Stromal cell of bone marrow (primary cell): ENCODE measurements at places on chromosomes 2 and 18.

GRCh38 chr2:59182249-59182648, 941.1 kb upstream of the FANCL start:
- DNase-seq: no peak

DNA sequence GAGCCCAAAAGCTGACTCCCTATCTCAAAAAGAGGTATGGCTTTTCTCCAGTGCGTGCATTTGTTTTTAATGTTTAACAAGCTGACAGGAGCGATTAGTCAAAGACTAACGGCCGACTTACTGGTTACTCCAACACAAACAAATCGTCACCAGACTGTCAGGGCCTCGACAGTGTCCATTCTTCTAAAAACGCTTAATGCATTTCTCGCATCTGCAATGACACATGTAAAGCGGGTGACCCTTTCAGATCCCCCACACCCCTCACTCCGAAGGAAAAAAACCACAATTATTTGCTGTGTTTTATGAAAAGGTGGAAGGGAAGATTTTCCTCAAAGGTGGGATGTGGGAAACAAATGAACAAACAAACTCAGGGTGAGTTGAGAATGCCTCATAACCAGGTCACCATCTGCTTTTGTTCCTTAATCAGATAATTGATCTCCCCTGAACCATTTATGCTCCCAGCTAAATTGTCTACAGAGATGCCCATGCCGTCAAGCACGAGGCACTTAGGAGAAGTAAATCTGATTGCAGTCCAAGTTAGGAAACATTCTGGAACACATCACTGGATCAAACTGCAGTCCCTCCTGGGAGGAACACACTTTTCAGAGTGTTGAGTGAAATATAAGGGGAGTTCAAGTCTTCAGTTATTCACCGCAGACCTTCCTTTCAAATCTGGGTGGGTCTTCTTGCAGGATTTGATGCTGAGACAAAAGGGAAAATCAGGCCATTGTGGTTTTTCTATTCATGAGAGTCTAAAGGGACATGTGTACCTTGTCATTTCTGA, 340.8 kb downstream of the CMPK2 start:
- no peak for DNase-seq

DNA sequence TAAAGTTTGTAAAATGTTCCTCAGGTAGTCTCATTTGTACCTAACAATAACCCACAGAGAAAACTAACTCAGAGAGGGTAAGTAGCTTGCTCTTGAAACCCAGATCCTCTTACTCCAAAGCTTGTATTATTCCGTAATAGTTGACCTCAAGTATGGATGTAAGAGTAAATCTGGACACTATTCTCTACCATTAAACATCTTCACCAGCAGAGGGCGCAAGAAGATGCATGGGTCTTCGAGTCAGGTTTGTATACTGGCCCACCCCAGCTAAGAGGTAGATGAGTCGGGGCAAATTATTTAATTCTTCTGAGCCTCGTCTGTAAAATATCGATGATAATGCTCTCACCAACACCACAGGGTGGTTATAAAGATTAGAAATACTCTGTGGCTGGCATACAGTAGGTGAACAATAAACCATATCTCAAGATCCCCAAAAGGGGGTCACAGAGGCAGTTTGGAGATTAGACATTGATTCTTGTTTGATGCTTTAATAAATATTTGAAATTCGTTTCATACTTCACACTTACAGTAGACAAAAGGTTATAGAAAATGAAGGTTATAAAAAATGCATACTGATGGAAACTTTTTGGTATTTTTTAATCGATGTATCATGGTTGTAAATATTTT, 3.5 kb upstream of the CABLES1 start:
- peak; percentile 72 for DNase-seq

- DNase-seq: no peak
Measured at GRCh38 chr2:173982182-173982714, 17.1 kb upstream of the SP3 start.

DNA sequence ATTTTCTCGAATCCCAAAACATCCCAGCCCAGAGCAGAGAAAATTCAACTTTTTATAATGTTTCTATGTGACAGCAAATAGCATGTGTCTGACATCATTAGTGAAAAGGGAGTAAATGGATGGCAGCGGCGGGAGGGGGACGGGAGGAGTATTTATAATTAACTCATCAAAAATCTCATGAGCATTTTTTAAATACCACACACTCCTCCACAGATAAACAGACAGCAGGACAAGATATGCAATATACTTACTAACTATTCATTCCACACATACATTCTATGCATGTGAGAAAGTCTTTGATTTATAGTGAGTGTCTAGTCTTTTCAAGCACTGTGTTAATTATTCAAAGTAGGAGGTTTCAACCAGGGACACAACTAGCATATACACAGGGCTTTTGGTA, 107.6 kb downstream of the LRP2 start:
- DNase-seq: no peak

GRCh38 chr2:210687786-210688470, 131.5 kb downstream of the CPS1 start:
- DNase-seq: no peak

- DNase-seq: no peak
Measured at GRCh38 chr2:160683206-160683605, 189.6 kb upstream of the RBMS1 start.

GRCh38 chr2:8344144-8345097, 337.4 kb upstream of the ID2 start:
- no peak for DNase-seq

- no peak for DNase-seq
Measured at GRCh38 chr2:239109928-239110545, 262.2 kb downstream of the TWIST2 start.

- no peak for DNase-seq
Measured at GRCh38 chr2:121478996-121479745, 51.5 kb upstream of the RNU4ATAC start.

- DNase-seq: no peak
Measured at GRCh38 chr2:102112271-102112670, 30.3 kb upstream of the IL1R1 start.

DNA sequence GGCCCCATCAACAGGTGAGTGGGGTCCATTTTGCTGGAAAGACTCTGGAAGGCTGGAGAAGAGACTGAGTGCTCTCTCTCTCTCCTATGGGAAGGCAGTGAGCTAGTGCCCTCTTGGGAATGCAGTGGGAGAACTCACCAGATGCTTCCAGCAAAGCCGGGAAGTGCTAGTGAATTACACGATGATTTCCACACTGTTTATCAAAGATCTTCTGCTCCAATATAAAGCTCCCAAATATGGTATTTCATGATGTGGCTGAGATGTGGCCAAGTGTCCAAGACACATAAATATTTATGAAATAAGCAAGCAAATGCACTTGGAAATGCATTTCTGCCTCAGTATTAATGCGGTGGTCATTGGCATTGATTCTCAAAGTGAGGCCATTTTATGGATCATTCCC, 135.9 kb downstream of the VAPA start:
- no peak for DNase-seq
